ENCODE measurements at places on chromosomes 3 and 15.

DNA sequence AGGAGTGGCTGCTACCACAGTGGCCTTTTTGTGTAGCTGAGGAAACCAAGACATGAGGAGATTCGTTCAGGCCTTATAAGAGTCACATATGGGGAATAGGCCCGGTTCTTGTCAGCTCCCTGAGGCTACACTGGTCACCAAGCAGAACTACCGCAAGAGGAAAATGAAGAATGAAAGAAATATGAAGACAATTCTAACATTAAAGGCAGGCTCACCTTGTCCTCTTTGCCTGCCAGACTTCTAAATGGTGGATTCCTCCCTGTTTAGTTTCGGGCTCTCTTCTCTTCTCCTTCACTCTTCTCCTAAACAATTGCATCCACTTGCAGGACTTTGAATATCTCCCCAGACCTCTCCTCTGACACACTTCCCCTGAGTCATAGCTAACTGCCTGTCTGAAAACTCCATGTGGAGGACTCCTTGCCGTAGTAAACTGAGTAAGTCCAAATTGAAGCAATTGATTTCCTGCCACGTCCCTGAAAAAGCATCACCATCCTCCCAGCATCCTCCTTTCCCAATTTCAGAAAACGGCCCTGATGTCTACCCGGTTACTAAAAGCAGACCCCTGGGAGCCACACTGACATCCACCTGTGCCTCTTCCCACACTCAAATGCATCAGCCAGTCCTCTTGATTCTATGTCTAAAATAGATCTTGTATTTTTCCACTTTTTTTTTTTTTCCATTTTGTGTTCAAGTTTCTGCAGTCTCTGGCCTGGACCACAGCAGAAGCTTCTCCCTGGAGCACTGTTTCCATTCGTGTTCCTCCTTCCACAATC is 30.3 kb upstream of the VEPH1 start:
- no peak for DNase-seq

DNA sequence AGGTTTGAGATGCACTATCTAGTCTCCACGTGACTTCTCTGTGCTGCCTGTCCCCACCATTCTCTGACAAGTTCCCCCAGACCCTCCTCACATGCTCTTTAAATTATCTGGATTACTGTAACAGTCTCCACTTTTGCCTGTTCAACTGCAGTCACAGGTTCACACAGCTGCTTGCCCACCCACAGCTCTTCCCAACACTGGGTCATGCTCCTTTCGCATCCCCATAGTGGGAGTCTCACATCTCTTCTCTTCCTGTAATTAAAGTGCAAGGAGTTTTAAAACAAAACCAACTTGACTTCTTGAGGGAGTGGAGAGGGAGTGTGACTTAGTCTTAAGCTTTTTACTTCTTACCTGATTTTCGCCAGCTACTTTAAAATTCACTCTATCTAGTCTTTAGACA is 178.8 kb downstream of the PLCL2 start:
- DNase-seq = no peak

DNA sequence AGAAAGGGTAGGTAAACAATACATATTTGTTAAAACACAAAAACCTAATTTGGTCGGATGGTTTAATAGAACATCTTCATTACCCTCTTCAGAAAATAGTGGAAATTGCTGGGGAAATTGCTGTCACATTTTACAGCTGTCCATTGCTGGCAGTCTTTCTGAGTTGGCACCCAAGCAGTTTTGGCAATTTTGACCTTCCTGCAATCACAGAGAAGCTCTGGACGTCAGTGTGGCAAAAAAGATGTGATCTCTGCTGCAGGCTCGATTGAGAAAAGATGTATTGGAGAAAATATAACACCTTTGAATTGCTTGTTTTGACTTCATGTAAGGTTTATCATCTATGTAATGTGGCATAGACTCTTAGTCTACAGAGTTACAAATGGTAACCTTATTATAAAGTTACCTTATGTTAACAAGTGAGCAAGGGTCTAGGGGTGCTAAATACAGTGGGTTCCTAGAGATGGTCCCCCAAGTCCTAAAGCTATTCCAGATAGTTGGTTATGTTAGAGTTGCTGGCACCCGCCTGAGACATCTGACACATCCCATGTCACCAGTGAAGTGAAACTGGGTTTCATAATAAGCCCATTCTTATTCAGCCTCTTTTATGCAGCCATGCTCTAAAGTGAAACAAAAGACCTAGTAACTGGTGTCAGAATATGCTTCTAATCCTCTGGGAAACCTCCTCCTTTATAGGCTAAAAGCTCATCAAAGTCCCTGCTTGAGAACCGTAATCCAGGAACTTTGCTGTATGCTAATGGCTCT is 14.0 kb downstream of the UBE2E1 start:
- no peak for DNase-seq

- DNase-seq = no peak
Observed at GRCh38 chr15:87408902-87409301, 847.6 kb downstream of the NTRK3 start.
